Activated CD4-positive, alpha-beta T cell treated with anti-CD3 and anti-CD28 coated beads for 36 hours (primary cell): ENCODE measurements at places on chromosomes 12 and 14. TPM values are rescaled to one million over a fixed set of nuclear protein-coding genes. Genes with fewer than 3 reads are reported as not detected.

The PLBD1 gene
- total RNA-seq: not detected

GRCh38 chr12:131445184-131445774, 265.6 kb upstream of the SFSWAP start:
- no peaks in the 10 kb centered on the region for H3K36me3 ChIP-seq
- H3K4me1 ChIP-seq: no peaks in the 10 kb centered on the region
- H3K27me3 ChIP-seq: peaks cover under 1% of the 10 kb centered on the region
- no peak overlapping the region for H3K27ac ChIP-seq

GRCh38 chr12:51124504-51124903, 41.1 kb upstream of the CSRNP2 start:
- H3K4me3 ChIP-seq: no peak overlapping the region
- no peak overlapping the region for H3K27ac ChIP-seq
- H3K4me1 ChIP-seq: peaks cover 4% of the 10 kb centered on the region
- no peaks in the 10 kb centered on the region for H3K27me3 ChIP-seq

The SSTR1 gene
- total RNA-seq: not detected

The RNASE2 gene
- total RNA-seq: not detected

The CLEC1A gene
- total RNA-seq: not detected

The OR6C2 gene
- not detected for total RNA-seq

GRCh38 chr12:26612203-26612602, 220.8 kb downstream of the ITPR2 start:
- H3K4me3 ChIP-seq: no peak overlapping the region
- no peaks in the 10 kb centered on the region for H3K27me3 ChIP-seq
- H3K27ac ChIP-seq: no peak overlapping the region
- DNase-seq: no peak
- peaks cover 4% of the 10 kb centered on the region for H3K36me3 ChIP-seq
- H3K4me1 ChIP-seq: no peaks in the 10 kb centered on the region

GRCh38 chr12:28787151-28787550, 361.9 kb upstream of the FAR2 start:
- DNase-seq: no peak
- H3K27me3 ChIP-seq: no peaks in the 10 kb centered on the region
- H3K36me3 ChIP-seq: no peaks in the 10 kb centered on the region
- H3K4me3 ChIP-seq: no peak overlapping the region

- peak; percentile 87 for DNase-seq
- peaks cover 2% of the 10 kb centered on the region for H3K27me3 ChIP-seq
- H3K4me1 ChIP-seq: peaks cover 33% of the 10 kb centered on the region
- H3K27ac ChIP-seq: peak within 1 kb of the TSS; percentile 94
- H3K36me3 ChIP-seq: peaks cover 11% of the 10 kb centered on the region
Observed at GRCh38 chr14:103528587-103529382, at the start of gene TRMT61A. TSS of gene TRMT61A (plus strand) at chr14:103529196. CDS start at chr14:103529979, 783 bp downstream.

The GALNT8 gene
- 0.73 TPM for total RNA-seq

The PAPOLA gene
- 205 TPM for total RNA-seq

GRCh38 chr12:47087088-47087688, 7.4 kb upstream of the AMIGO2 start:
- no peak overlapping the region for H3K4me3 ChIP-seq
- DNase-seq: no peak
- no peak overlapping the region for H3K27ac ChIP-seq
- H3K27me3 ChIP-seq: no peaks in the 10 kb centered on the region
- peaks cover 51% of the 10 kb centered on the region for H3K4me1 ChIP-seq

The KRT86 gene
- not detected for total RNA-seq

The DACT1 gene
- 8.9 TPM for total RNA-seq

GRCh38 chr14:64614805-64615391, 65.1 kb downstream of the PPP1R36 start:
- DNase-seq: no peak
- H3K4me3 ChIP-seq: no peak overlapping the region
- H3K4me1 ChIP-seq: no peaks in the 10 kb centered on the region
- H3K27ac ChIP-seq: no peak overlapping the region
- no peaks in the 10 kb centered on the region for H3K36me3 ChIP-seq

The POU6F1 gene
- total RNA-seq: 12.9 TPM

The PTMS gene
- 62.2 TPM for total RNA-seq

The LYZ gene
- not detected for total RNA-seq

DNA sequence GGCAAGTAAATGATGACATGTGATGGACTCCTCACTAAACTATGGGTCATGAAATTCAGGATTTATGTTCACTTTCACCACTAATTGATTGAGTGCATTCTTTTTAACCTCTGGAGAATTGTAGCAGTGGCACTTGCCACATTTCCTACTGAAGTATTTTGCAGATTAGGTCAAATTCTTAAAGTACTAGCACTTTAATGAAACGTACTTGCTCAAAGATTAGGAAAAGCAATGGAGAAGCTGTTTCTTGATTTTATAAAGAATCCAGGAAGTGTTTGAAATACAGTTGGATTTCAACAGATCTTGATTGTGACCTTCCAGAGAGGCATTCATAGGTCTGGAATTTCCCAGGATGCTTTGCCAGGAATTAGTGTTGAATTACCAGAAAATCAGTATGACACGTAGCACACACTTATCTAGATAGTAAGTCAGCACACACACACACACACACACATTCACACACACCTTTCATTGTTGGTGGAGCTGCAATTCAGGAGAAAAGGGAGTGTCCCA, 162.6 kb downstream of the MYRFL start:
- no peak overlapping the region for H3K4me3 ChIP-seq
- H3K36me3 ChIP-seq: no peaks in the 10 kb centered on the region
- peaks cover 2% of the 10 kb centered on the region for H3K27me3 ChIP-seq
- no peak overlapping the region for H3K27ac ChIP-seq
- DNase-seq: no peak

The FAM181A gene
- total RNA-seq: not detected

The RIMBP2 gene
- not detected for total RNA-seq

- H3K27ac ChIP-seq: peak overlapping the region; percentile 94
- no peaks in the 10 kb centered on the region for H3K36me3 ChIP-seq
- H3K4me1 ChIP-seq: peaks cover 19% of the 10 kb centered on the region
- H3K27me3 ChIP-seq: no peaks in the 10 kb centered on the region
Observed at GRCh38 chr14:39113685-39114072, 444 bp upstream of the GEMIN2 start.

DNA sequence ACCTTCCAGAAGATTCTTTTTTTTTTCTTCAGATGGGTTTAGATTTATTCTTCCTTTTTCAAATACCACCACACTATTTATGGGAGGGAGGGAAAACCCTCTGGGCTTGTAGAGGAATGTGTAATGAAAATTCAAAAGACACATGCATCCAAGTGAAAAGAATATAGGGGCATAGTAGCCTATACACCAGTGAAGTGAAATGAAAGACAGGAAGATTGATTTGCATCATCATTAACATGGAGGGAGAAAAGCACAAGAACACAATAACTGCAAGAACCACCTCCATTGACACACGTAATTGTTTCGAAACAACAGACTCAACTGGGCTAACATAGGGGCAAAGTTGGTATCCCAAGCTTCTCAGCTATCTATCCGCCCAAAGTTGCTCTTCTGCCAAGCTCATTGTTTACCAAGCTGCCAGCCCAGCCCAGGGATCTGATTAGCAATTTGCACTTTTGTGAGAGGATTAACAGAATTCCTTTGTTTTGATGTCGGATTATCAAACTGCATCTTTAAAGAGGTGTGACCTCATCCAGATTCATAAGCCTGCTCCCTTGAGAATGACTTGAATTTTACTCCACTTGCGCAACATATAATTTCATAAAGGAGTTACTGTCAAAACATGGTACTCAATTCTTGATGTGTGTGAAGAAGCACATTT, 430.5 kb upstream of the SOX5 start:
- no peaks in the 10 kb centered on the region for H3K4me1 ChIP-seq
- no peak overlapping the region for H3K4me3 ChIP-seq

DNA sequence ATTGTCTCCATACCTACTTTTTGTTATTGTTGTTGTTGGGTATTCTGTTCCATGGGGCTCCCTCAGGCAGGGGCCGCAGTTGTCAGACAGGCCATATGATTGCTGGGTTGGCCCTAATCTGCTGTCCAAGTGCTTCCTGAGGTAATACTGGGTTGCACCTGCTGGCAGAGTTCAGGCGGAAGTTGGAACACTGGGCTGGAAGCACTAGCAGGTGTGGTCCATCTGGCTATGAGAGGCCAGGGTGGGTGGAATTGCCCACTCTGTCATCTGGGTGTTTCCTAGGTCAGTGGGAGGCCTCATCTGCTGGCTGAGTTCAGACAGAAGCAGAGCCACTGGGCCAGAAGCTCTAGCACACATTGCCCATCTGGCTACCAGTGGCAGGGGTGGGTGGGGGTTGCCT, 81.3 kb upstream of the NID2 start:
- no peak overlapping the region for H3K27ac ChIP-seq
- peaks cover 7% of the 10 kb centered on the region for H3K27me3 ChIP-seq
- peaks cover 13% of the 10 kb centered on the region for H3K4me1 ChIP-seq
- DNase-seq: no peak

GRCh38 chr14:95884377-95884776, 7.7 kb downstream of the TUNAR start:
- DNase-seq: no peak
- H3K36me3 ChIP-seq: no peaks in the 10 kb centered on the region
- peaks cover 24% of the 10 kb centered on the region for H3K27me3 ChIP-seq
- H3K27ac ChIP-seq: no peak overlapping the region

GRCh38 chr14:99265571-99265970, 6.4 kb downstream of the BCL11B start:
- H3K4me3 ChIP-seq: peak overlapping the region; percentile 87
- peaks cover 44% of the 10 kb centered on the region for H3K4me1 ChIP-seq
- no peaks in the 10 kb centered on the region for H3K27me3 ChIP-seq
- peaks cover 86% of the 10 kb centered on the region for H3K36me3 ChIP-seq

The CMKLR1 gene
- not detected for total RNA-seq

- H3K4me1 ChIP-seq: peaks cover 3% of the 10 kb centered on the region
- H3K27ac ChIP-seq: no peak overlapping the region
- no peaks in the 10 kb centered on the region for H3K27me3 ChIP-seq
- H3K4me3 ChIP-seq: no peak overlapping the region
- no peak for DNase-seq
- H3K36me3 ChIP-seq: no peaks in the 10 kb centered on the region
Observed at GRCh38 chr14:104897330-104898194, 27.1 kb upstream of the PLD4 start.

GRCh38 chr12:15962760-15963159, 51.6 kb downstream of the DERA start:
- no peaks in the 10 kb centered on the region for H3K4me1 ChIP-seq
- H3K36me3 ChIP-seq: peaks cover 28% of the 10 kb centered on the region
- H3K27ac ChIP-seq: no peak overlapping the region
- H3K27me3 ChIP-seq: no peaks in the 10 kb centered on the region

DNA sequence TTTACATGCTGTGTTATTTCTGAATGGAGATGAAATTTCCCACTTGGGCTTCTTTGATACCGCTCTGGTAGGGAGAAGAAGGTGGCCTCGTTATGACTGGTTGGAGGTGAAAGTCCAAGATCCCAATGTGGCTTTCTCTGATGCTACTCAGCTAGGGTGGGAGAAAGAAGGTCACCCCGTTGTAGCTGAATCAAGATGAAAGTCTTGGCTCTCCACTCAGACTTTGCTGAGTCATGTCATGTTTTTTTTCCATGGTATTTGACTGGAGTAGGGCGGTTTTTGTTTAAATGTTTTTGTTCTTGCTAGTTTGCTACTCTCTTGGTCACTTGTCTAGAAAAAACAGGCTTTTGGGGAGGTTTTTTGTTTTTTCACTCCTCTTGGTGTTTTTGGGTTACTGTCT, 2.4 kb upstream of the PDE6H start:
- peaks cover 42% of the 10 kb centered on the region for H3K4me1 ChIP-seq
- DNase-seq: no peak
- peak overlapping the region; percentile 7 for H3K27ac ChIP-seq
- H3K4me3 ChIP-seq: no peak overlapping the region

- DNase-seq: no peak
- no peak overlapping the region for H3K27ac ChIP-seq
- H3K27me3 ChIP-seq: no peaks in the 10 kb centered on the region
- no peaks in the 10 kb centered on the region for H3K4me1 ChIP-seq
- H3K4me3 ChIP-seq: no peak overlapping the region
Observed at GRCh38 chr12:18387706-18388105, 126.4 kb downstream of the PIK3C2G start.

The RNU4-1 gene
- 1,150 TPM for total RNA-seq

GRCh38 chr14:29442696-29443095, 485.0 kb downstream of the PRKD1 start:
- H3K27ac ChIP-seq: no peak overlapping the region
- H3K4me3 ChIP-seq: no peak overlapping the region
- no peak for DNase-seq
- H3K27me3 ChIP-seq: no peaks in the 10 kb centered on the region

DNA sequence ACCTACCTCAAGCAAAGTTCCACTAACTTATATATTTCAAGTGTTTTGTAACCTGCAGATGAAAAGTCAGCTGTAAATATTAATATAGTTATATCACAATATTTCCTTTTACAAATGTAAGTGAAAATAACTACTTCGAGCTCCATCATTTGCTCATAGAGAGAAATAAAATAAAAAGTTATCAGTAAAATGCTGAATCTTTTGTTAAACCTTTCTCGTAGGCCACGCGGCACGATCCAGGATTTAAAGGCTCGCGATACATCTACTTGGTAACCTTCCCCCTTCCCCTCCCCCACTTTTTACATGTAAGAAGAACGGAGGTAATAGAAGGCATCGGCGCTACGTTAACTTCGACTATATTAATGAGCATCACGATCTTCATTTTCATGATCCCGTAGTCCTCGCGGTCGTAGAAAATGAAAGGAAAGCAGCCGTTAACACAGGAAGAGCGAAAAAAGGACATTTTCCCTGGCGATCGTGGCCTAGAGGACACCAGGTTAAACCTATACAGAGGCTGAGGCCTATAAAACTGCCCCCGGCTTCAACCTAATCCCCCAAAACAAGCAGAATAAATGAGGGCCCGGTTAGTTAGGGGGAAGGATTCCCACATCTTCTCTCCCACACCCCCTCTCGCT, 508 bp downstream of the HNRNPC start:
- peaks cover 32% of the 10 kb centered on the region for H3K4me1 ChIP-seq
- H3K4me3 ChIP-seq: peak overlapping the region; percentile 93
- peaks cover 54% of the 10 kb centered on the region for H3K36me3 ChIP-seq
- no peaks in the 10 kb centered on the region for H3K27me3 ChIP-seq
- peak; percentile 55 for DNase-seq
- H3K27ac ChIP-seq: peak overlapping the region; percentile 100

- H3K27me3 ChIP-seq: peaks cover 3% of the 10 kb centered on the region
- no peaks in the 10 kb centered on the region for H3K36me3 ChIP-seq
- H3K27ac ChIP-seq: no peak overlapping the region
- no peak for DNase-seq
- H3K4me3 ChIP-seq: no peak overlapping the region
Observed at GRCh38 chr12:94841904-94842610, 161.4 kb downstream of the NDUFA12 start.

The KICS2 gene
- 16.6 TPM for total RNA-seq

The CDKN3 gene
- total RNA-seq: 86.7 TPM

DNA sequence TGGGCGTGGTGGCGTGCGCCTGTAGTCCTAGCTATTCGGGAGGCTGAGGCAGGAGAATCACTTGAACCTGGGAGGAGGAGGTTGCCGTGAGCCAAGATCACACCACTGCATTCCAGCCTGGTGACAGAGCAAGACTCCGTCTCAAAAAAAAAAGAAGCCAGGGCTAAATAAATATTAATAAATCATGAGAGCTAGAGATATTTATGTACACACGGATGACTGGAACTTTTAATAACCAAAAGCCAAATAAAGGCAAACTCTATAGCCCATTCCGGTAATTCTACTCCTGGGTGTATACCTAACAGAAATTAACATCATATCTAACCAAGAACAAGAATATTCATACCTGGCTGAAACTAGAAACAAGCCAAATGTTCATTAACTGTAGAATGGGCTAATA, 7.7 kb upstream of the TRAFD1 start:
- H3K4me3 ChIP-seq: no peak overlapping the region
- no peak overlapping the region for H3K27ac ChIP-seq
- no peak for DNase-seq
- H3K36me3 ChIP-seq: no peaks in the 10 kb centered on the region
- peaks cover 10% of the 10 kb centered on the region for H3K4me1 ChIP-seq
